Nucleus accumbens (tissue), 56 donors: ENCODE measurements at places on chromosomes 2 and 18.

GRCh38 chr18:48914581-48915251 lies 36.0 kb downstream of the SMAD7 start:
- no peak for DNase-seq

GRCh38 chr2:140905083-140905781 lies 1225.6 kb downstream of the LRP1B start:
- DNase-seq = no peak

- DNase-seq = peak; percentile 39
These were observed 62.7 kb downstream of the FAM168B start for GRCh38 chr2:131030478-131030971.

- no peak for DNase-seq
These were observed 2115.3 kb upstream of the PIK3C3 start for GRCh38 chr18:39839782-39840181.

DNA sequence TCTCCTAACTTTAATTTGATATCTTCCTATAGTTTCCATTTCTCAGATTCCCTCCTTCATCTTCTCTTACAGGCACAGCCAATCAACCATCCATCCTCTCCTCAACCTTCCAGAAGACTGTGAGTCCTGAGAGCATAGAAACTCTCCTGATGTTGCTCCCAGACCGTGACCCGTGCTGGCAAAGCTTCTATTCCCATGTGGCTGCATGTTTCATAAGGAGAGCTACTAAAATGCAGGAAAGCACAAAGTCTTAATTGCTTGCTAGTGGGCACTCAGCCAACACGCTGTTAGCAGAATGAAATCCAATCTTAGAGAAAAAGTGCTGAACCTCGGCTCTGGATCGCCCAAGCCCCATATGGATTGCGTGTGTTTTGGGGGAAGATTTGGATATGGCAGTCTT lies 1244.7 kb upstream of the ZEB2 start:
- no peak for DNase-seq

DNA sequence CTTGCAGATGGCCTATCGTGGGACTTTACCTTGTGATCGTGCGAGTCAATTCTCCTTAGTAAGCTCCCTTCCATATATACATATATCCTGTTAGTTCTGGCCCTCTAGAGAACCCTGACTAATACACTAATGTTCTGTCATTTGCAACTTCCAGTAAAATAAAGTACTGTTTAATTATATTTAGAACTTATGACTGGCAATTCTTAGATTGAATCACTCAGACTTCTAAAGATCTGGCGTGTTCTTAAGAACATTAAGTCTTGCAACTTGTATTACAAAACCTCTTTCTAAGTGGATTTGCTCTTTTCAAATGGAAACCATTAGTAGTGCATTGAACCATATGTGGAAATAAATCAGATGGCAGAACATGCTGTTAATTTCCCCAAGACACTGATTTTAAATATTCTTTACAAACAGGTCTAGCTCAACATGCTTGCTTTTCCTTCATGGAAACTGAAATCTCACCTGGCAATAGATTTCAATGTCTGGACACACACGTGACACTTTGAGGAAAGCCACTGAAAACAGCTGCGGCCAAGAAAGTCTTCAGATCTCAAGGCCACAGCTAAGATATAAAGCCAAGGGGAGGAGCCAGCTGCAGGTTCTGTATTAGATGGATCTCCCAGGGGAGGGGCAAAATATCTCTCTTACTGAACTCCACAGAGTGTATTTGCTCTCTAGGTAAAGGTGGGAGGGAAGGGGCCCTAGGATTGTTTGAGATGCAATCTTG lies 50.6 kb downstream of the PMAIP1 start:
- DNase-seq = no peak

GRCh38 chr2:60413814-60414168 lies 139.7 kb downstream of the BCL11A start:
- no peak for DNase-seq

DNA sequence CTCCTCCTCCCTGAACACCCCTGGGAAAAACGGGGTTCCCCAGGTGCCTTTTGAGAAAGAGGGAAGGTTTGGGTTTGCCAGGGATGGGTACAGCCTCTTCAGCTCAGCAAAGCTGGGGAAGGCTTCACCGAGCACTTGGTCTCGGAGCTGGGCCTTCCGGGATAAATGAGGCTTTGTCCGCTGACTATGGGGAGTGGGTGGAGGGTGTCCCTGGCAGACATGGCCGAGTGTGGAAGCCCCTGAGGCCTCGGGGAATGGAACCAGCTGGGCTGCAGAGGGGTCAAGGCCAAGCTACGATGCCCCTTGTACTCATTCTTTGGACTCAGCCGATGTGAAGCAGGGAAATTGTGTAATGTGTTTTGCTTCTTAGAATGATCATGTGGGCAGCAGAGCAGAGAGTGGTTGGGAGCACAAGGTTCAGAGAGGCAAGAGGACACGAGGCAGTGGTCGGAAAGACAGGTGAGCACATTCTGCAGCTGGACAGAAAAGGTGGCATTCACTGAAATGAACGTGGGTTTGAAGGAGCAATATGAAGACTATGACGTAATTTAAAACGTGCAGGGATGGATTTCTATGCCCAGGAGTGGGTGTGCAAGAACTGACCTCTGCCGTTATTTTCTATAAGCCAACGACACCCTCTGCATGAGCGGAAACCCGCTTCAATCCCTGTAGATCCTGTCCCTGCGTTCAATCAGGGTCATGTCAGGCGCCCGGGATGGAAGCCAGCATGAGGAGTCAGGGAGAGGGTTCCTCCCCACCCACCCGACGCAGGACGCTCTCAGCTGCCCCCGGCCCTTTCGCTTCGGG lies 142.6 kb downstream of the PXDN start:
- no peak for DNase-seq

- no peak for DNase-seq
These were observed 766 bp downstream of the SNTG2 start for GRCh38 chr2:951224-952006.

DNA sequence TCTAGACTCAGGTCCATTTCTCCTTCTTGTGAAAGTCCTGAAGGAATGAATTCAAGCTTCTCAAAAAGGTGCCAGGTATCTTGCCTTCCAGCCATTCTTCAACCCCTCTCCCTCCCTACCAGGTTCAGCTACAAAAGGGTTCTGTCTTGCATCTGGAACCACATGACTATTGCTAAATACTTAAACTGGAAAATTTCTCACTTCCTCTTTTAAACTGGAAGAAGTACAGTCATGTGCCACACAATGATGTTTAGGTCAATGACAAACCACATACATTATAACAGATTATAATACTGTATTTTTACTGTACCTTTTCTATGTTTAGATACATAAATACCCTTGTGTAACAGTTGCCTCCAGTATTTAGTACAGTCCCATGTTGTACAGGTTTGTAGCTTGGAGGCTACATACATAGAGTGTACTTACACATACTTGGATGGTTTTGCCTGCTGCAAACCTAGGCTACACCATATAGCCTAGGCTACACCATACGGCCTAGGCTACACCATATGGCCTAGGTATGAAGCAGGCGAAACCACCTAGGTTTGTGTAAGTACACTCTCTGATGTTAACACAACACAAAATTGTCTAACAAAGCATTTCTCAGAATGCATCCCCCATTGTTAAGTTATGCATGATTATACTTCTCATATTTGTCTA lies 142.0 kb upstream of the DNMT3A start:
- no peak for DNase-seq

DNA sequence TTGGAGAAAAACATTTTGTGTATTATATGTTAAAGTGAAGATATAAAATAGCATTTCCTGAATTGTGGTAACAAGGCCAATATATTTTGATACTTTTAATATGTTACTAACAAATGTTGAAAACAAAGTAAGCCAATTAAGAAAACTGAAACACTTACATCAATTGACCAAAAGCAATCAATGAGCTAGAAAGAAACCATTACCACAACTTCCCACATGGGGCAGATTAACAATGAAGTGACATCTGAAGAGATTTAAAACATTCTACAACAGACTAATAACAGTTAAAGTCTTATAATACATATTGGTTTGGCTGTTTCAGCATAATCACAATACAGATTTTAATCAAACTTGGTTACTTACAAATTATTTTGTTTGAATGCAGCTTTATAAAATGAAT lies 282.4 kb upstream of the NETO1 start:
- no peak for DNase-seq

DNA sequence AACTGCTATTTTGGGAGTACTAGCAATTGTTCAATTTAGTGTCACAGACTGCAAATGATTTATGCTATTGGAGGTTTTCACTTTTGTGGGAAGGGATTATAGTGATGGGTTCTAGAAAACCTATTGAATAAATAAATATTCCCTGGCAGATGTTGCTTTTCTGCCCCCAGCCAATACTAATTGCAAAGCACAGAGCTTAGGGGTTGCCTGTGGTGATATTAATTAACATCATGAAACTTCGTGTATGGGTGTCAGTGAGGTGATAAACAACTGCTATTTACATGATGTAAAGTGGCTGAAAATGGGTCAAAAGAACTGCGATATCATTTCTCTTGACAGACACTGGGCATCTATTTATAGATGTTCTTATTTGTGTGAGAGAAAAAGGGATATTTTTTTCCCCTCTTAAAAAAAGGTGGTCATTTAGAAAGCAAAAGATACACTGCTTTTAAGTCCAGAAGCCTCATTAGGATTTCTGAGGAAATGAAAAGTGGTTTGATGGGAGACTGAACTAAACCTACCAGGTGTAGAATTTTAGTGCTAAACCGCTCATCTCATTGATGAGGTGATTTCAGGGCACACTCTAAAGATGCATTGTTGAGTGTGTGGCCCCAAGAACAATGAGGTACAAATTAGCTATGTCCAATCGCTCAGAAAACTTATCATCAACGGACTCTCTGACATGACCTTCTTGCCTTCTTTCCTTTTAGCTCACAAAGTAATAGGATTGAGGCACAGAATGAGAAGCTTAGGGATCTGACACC lies 116.7 kb upstream of the CHST9 start:
- DNase-seq = no peak
